ENCODE measurements at places on chromosomes 7 and 10. TPM values are rescaled to one million over a fixed set of nuclear protein-coding genes. Genes with fewer than 3 reads are reported as not detected.
A peak's percentile ranks its signal among the peaks of the same experiment; 100 is the strongest.

DNA sequence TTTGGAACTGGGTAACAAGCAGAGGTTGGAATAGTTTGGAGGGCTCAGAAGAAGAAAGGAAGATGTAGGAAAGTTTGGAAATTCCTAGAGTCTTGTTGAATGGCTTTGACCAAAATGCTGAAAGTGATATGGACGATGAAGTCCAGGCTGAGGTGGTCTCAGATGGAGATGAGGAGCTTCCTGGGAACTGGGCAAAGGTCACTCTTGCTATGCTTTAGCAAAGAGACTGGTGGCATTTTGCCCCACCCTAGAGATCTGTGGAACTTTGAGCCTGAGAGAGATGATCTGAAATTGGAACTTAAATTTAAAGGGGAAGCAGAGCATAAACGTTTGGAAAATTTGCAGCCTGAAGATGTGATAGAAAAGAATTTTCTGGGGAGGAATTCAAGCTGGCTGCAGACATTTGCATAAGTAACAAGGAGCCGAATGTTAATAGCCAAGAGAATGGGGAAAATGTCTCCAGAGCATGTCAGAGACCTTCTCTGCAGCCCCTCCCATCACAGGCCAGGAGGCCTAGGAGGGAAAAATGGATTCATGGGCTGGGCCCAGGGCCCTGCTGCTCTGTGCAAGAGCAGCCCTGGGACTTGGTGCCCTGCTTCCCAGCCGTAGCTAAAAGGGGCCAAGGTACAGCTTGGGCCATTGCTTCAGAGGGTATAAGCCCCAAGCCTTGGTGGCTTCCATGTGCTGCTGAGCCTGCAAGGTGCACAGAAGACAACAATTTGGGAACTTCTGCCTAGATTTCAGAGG is 3.6 kb downstream of the PDSS1 start:
- DNase-seq = no peak

- DNase-seq = peak; percentile 59
Measured at GRCh38 chr10:101301111-101301731, 52.7 kb upstream of the BTRC start.

- DNase-seq = no peak
Measured at GRCh38 chr10:11631291-11631690, 19.8 kb upstream of the USP6NL start.

- DNase-seq = no peak
Measured at GRCh38 chr10:88377510-88377909, 205.6 kb downstream of the RNLS start.

GRCh38 chr10:13816195-13816925 is 229.6 kb downstream of the PRPF18 start:
- no peak for DNase-seq

DNA sequence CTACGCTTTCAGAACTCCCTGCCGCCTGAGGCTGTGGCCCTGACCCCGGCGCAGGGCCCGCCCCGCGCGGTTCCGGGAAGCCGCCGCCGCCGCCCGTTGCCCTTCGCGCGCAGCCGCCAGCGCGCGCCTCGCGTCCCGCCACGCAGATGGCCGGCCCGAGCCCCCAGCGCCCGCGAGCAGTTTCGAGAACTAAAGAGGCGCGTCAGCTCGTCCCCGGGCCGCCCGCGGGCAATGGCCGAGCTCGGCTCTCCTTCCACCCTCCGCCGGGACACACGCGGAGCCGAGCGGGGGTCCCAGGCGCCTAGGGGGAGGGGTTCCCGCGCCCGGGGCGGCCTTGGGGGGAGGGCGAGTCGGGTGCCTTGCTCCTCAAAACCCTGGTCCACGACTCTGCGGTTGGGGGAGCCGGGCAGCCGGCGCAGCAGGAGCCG is 1.8 kb downstream of the HNRNPF start:
- DNase-seq = peak; percentile 58

DNA sequence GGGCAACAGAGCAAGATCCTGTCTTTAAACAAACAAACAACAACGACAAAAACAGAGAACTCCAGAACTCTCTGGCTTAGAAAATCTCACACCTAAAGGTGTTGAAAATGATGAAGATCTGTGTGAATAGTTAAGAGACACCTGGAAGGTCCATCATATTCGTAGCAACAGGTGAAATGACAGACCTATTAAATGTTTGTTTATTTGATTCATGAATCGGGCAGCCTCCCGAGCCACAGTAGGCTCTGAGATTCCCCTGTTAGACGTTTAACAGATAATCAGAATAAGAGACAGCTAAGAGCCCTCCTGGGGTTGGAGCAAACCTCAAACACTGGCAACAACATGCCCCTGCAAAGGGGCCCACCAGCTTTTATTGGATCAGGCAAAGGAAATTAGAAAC is 103.7 kb downstream of the LCOR start:
- DNase-seq = no peak

DNA sequence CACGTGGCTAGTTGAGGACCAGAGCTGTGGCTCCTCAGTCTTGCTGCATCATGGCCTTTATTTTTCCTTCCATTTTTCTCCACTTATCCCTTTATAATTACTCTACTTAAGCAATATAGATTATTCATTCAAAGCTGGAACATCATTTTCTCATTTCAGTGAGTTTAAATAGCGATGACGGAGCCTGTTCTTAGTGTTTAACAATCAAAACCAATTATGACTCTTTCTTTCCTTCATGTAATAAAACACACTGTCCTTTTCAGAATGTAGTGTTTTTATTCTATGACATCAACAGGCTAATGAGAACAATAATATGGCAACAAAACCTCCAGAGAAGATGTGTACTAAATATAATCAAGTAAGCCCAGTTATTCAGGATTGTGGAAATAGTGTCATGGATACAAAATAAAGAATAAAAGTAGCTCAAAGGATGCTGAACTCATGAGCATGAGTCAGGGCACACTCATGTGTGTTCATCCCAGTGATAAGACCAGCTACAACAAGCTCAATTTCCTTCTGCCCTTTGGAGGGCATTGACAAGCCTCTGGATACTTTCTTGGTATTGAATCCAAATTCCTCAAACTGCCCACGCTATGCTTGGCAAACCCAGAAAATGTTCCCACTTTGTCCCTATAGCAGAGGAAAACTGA is 188.4 kb downstream of the CYP26A1 start:
- no peak for DNase-seq

DNA sequence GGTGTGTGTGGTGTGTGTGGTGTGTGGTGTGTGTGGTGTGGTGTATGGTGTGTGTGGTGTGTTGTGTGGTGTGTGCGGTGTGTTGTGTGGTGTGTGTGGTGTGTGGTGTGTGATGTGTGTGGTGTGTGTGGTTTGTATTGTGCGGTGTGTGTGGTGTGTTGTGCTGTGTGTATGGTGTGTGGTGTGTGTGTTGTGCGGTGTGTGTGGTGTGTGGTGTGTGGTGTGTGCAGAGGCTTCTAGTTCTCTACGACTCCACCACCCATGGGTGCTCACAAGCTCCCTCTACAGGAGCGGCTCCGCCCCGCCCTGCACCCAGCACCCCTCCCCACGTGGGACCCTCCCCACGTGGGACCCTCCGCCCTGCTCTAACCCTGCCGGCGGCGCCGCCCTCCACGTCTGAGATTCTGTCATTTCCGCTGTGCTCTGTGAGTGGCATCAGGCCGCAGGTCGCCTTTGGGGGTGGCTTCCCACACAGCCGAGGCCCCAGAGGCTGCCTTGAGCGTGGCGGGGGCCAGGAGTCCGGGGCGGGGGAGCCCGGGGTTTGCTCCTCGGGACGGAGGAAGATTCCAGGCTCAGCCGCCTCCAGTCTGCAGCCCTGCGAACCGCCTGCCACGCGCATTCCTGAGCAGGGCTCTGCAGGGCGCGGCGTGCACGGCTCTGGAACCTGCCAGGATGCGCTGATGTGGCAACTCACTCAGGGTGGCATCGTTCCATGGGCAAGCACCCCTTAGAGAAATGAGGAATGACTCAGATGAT is 37.0 kb upstream of the DNAJB6 start:
- no peak for DNase-seq

DNA sequence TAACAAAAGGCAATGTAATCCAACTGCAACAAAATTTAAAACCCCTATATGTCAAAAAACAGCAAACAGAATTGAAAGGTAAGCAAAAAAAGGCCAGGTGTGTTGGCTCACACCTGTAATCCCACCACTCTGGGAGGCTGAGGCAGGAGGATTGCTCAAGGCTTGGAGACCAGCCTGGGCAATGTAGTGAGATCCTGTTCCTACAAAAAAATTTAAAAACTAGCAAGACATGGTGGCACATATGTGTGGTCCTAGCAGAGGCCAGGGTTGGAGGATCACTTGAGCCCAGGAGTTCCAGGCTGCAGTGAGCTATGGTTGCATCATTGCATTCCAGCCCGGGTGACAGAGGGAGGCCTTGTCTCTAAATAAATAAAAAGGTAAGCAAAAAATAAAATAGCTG is 212.1 kb upstream of the KLF14 start:
- DNase-seq = no peak

DNA sequence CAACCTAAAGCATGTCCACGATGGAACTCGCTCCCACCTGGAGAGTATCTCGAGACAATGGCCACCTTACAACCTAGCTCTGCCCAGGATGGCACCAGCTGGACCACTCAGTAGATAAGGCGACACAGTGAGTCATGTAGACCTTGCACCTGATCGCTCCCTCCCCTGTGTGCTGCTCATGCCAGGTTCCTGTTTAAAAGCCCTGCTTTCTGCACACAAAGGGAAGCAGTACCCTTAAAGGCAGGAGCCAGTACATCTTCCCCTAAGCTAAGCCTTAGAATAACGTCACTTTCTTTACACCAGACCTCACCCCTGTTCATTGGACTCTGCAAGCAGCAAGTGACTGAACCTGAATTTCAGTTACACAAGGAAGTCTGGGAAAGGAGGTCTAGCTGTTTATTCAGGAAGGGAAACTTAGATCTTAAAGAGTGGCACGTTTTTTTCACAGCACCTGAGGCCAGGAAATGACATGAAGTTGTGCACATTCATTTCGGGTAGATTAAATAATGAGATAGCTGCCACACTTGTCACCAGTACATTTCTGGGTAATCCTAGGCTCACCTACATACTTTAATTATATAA is 117.9 kb downstream of the MTPAP start:
- DNase-seq = no peak

DNA sequence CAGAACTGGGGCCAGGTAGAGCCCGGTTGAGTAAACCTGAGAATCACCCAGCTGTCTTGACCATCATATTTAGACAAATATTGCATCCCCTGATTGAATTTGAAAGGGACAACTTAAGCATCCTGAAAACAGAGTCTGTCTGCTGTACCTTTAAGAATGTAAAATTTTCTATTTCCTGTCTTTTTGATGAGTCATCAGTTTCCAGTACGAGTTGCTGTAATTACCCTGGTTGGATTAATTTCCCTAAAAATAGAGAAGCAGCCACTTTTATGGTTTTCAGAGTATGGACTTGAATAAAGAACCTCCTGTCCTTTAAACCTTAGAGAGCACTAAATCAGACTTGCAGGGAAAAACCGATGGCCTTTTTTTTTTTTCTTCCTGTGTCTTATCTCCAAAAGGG is 164.6 kb upstream of the SH2B2 start:
- DNase-seq = no peak

DNA sequence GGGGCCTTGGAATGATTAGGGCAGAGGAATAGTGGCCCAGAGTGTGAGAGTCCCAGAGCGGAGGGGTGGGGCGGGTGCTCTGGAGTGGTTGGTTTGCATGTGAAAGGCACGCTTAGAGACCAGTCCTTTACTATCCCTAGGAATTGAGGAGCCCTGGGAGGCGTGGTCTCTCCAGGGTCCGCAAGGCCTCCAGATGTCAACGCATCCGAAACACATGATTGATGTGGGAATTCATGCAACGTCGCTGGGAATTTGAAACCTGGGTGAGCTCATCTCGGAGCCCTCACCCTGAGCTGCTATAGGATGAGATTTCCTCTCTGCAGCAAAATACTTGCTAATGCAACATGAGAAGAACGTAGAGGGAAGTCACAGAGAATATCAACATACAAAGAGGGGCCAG is 51.2 kb downstream of the NPTX2 start:
- no peak for DNase-seq

GRCh38 chr7:122893486-122893885 is 7.2 kb upstream of the CADPS2 start:
- no peak for DNase-seq

- no peak for DNase-seq
Measured at GRCh38 chr7:157158400-157158799, 19.7 kb downstream of the UBE3C start.

- DNase-seq = no peak
Measured at GRCh38 chr7:135508883-135509588, 866 bp downstream of the CNOT4 start.

GRCh38 chr7:128112781-128113221 is 81.6 kb upstream of the LRRC4 start:
- DNase-seq = no peak

Gene OR6B1
- total RNA-seq = not detected

Gene OPN4
- total RNA-seq = not detected

Gene DEPP1
- total RNA-seq = 133 TPM

Gene NYAP1
- 2.1 TPM for total RNA-seq

Gene OR2A1
- total RNA-seq = under 0.01 TPM

Gene NPFFR1
- total RNA-seq = not detected

Gene CPN1
- total RNA-seq = not detected

Gene EPHB4
- total RNA-seq = 272 TPM

Gene THNSL1
- 2.8 TPM for total RNA-seq

Gene ZNF365
- not detected for total RNA-seq

Gene CYP2C19
- total RNA-seq = not detected

Gene CACNA2D1
- total RNA-seq = 7.8 TPM

Data from dermis microvascular lymphatic vessel endothelial cell (primary cell).